ENCODE measurements at places on chromosomes 2 and 18. TPM values are rescaled to one million over a fixed set of nuclear protein-coding genes. Genes with fewer than 3 reads are reported as not detected.

Gene ERMN
- 1.8 TPM for total RNA-seq

Gene BOLL
- not detected for total RNA-seq

Gene KIAA2012
- not detected for total RNA-seq

Gene UGT1A5
- not detected for total RNA-seq

Gene KIF5C
- 14.1 TPM for total RNA-seq

Gene MYCN
- total RNA-seq: 0.18 TPM

Gene LIMS3
- total RNA-seq: 0.11 TPM

Gene LDLRAD4
- total RNA-seq: 32.2 TPM

Gene CYP27A1
- 0.16 TPM for total RNA-seq

Gene ABCG5
- not detected for total RNA-seq

Gene SLC25A52
- not detected for total RNA-seq
